ENCODE measurements at places on chromosomes 11 and 22.
A peak's percentile ranks its signal among the peaks of the same experiment; 100 is the strongest.

DNA sequence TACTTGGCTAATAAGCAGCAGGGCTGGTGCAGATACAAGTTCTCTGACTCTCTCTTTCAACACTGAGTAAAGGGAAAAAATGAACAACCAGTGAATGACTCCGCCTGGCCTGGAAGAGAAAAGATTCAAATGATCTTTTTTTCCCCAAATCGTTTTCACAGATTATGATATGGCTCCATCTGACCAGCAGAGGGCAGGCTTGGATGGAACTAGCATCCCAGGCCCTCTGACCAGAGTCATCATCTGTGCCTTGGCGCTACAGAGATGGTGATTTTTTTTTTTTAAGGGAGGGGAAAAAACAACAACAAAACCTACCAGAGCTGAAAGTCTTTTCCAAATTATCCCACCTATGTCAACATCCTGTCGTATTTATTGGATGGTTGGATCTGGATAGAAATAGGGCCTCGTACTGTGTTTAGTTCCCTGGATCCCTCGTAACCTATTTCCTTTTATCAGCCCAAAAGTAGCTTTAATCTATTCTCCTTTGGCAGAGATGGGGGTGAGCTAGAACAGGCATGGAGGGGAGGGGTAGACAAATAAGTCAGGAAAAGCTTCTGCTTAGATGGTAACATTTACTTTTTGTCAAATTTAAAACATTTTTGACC is 69.7 kb downstream of the PRSS23 start:
- peak; percentile 83 for DNase-seq

DNA sequence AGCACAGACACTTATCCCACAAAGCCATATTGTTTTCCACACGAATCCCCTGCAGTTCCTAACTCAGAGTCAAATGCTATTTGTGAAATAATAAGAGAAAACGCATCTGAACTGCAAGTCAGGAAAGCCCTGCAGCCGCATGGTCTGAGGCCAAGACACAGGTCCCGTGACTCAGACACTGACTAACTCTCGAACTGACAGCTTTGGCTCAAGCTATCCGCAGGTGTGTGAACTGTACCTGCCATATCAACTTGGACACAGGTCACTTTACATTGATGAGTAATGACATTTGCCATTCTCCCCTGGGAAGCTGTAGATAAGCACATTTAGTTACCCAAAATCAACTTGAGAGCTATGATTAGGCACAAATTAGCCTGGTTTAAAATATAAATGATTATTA is 34.9 kb upstream of the NFRKB start:
- DNase-seq = no peak

- no peak for DNase-seq
These were observed 273.2 kb downstream of the KIRREL3 start for GRCh38 chr11:126727381-126727780.

- peak; percentile 77 for DNase-seq
These were observed 55.7 kb downstream of the MYH9 start for GRCh38 chr22:36331912-36332622.

DNA sequence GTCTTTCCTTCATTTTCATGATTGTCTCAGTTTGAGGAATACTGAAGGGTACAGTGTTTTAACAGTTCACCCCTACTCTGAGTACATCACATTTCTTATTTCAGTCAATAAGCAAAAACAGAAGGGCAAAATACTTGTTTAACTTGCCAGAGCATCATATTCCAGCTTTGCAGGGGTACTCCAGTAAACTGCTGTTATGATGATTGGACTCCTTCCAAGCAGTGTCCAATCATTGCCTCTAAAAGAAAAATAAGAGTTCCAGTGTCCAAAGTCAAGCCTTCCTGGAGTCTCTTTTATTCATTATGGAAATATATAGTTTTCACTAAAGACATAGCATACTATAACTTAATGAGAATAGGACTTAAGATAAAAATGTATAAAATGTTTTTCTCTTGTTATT is 105.1 kb downstream of the FANCF start:
- no peak for DNase-seq

DNA sequence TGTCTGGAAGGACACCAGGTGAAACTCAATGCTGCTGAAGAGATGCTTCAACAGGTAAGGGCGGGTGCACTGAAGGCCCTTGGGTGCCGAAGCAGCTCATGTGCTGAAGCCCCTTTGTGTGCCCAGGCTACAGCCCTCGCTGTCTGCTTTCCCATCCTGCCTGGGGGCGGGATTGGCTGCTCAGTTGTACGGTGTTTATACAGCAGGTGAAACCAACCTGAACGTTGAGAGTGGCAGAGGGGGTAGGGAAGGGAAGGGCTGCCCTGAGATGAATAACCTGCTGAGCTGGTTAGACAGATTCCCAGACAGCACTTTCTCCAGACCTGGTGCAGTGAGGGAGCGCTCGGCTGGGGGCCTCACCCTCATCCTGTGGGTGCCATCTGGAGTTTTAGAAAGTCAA is 75.7 kb downstream of the CYB5R2 start:
- DNase-seq = no peak
